NCI-H1694 (cell line): ENCODE measurements at places on chromosomes 5 and 9.

GRCh38 chr5:123087173-123088030, 1.6 kb upstream of the PRDM6 start:
- DNase-seq = no peak

GRCh38 chr5:122924203-122924602, 78.8 kb downstream of the SNX24 start:
- DNase-seq = no peak

GRCh38 chr9:26413611-26414010, 479.0 kb downstream of the CAAP1 start:
- no peak for DNase-seq

DNA sequence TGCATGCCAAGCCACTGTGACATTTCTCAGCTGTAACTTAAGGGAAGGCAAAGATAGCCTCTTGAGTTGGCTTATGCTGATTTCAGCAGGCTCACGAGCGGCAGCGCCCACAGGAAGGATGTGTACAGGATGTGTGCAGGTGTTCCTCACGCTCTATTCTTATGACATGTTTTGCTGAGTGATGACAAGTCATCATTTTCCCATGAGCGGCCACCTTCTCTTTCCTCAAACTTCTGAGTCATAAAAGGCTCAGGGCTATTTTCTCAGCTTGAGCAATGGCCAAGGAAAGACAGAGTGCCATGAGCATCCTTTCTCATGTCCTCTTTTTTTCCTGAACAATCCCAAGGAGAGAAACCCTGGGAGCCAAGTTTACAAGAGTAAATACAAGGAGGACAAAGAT, 365.9 kb downstream of the PLK2 start:
- no peak for DNase-seq

DNA sequence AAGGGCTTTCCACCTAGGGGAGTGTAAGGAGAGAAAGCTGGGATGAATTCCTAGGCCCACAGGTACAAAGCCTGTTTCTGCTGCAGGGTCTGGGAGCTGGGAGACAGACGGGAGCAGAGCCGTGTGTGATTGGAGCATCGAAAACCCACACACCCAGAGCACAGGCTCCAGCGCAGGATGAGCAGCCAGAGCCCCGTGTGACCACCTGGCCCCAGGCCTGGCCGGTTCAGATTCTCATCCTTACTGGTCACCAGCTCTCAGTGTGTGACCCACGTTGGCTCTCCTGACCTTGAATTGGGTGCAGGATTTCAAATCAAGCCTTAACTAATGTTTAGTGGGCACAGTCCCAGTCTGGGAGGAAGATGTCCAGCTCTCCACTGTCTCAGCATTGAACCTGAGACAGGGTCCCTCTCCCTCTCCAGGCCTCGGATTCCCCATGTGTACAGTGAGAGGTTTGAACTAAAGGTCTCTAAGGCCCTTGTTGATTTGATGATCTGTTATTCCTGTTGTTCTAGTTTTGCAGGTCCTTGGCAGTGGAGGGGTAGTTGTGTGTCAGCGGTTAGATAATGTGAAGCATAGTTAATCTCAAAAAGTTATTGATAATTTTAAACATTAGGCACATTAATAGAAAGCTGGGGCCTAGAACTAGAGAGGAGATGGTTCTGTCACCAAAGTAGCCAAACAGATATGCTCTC, 50.1 kb downstream of the PPARGC1B start:
- DNase-seq = no peak

- no peak for DNase-seq
Measured at GRCh38 chr5:122947772-122948171, 88.8 kb downstream of the PPIC start.

DNA sequence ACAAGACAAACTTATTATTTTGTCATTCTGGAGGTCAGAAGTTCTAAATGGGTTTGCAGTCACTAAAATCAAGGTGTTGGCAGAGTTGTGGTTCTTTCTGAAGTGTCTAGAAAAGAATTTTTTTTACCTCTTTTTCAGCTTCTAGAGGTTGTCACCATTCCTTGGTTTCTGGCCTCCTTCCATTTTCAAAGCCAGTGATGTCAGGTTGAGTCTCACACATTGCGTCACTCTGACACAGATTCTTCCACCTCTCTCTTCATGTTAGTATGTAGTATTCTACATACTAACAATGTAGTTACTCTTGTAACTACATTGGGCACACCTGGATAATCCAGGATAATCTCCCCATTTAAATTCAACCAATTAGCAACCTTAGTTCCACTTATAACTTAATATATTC, 290.3 kb downstream of the RFX3 start:
- no peak for DNase-seq

DNA sequence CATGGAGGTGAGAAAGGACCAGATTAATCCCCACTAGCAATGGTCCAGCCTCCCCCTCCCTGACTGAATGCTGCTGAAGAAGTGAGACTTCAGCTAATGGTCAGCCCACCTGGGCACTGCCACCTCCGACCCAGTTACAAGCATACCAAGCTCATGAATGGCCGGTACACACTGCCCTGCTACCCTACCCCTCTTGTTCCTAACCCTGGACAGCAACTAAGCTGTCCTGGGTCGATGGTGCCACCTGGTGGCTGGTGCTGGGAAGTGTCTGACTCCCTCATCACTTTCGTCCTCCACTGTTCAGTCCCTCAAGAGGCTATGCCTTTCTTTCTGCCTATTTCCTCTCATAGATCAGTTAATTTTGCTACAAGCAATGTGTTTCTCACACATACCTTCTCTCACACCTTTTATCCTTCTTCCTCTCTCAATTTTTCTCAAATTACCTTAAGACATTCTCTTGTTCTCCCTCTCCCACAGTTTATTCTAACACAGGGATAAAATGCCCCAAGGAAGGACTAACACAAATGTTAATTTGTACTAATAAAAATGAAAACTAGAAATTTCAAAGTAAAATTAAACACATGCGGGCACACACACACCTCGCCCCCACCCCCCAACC, 42.4 kb downstream of the PAX5 start:
- peak; percentile 12 for DNase-seq

GRCh38 chr5:58898538-58898937, 315.7 kb downstream of the RAB3C start:
- DNase-seq = no peak

DNA sequence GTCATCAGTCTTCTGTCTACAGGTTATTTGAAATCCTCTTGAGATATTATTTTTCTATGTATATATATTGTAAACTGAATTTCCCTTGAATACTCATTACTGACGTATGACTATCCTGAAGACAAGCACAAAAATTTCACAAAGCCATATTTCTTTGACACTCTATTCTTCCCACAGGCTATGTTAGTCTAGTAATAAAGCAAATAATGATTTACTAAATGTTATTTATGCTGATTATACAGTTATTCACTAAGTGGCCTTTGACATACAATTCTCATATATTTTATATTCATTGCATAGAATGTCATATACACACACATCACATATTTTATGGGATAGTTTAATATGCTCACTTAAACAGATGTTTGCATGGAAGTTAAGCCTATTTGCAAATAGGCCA, 793.0 kb upstream of the GRAMD2B start:
- no peak for DNase-seq

- peak; percentile 33 for DNase-seq
Measured at GRCh38 chr5:179486596-179487051, 63.7 kb upstream of the RUFY1 start.

GRCh38 chr9:108180541-108180940, 675.2 kb downstream of the ACTL7B start:
- DNase-seq = peak; percentile 2

- DNase-seq = no peak
Measured at GRCh38 chr5:921456-922435, 29.1 kb downstream of the TRIP13 start.
